T-helper 17 cell (primary cell): ENCODE measurements at places on chromosomes 5 and 9. TPM values are rescaled to one million over a fixed set of nuclear protein-coding genes. Genes with fewer than 3 reads are reported as not detected.

- no peak for DNase-seq
Measured at GRCh38 chr9:132293145-132293721, 61.6 kb downstream of the SETX start.

GRCh38 chr9:96172797-96173196 lies 129.2 kb downstream of the HSD17B3 start:
- DNase-seq = no peak

GRCh38 chr9:117247266-117247665 lies 167.6 kb downstream of the ASTN2 start:
- no peak for DNase-seq

DNA sequence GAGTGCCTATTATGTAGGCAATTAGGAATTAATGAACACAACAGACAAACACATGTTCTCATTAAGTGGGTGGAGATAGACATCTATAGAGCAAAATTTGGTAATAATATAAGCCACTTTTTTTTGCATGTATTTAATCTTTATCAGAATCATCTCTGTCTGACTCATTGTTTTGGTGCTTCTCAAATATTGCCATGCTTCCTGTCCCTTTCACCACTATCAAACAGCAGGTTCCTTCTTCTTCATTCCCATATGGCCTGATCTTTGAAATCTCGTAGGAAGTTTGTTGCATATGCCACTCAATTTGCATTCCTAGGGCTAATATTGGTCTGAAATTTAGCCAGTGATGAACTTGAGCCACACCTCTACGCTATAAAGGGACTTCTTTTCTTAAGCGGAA lies 128.9 kb upstream of the SPEF2 start:
- no peak for DNase-seq

- DNase-seq = no peak
Measured at GRCh38 chr9:4289411-4290326, 10.2 kb downstream of the GLIS3 start.

DNA sequence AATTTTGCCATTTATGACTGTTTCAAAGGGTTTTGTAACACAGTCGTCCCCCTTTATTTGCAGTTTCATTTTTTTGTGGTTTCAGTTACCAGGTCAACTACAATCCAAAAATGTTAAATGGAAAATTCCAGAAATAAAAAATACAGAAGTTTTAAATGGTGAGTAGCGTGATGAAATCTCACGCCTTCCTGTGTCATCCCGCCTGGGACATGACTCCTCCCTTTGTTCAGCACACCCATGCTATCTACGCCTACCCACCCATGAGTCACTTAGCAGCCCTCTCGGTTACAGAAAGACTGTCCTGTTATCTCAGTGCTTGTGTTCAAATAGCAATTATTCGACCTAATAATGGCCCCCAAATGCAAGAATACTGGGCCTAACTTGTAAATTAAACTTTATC lies 765.3 kb upstream of the ADAMTS16 start:
- DNase-seq = no peak

DNA sequence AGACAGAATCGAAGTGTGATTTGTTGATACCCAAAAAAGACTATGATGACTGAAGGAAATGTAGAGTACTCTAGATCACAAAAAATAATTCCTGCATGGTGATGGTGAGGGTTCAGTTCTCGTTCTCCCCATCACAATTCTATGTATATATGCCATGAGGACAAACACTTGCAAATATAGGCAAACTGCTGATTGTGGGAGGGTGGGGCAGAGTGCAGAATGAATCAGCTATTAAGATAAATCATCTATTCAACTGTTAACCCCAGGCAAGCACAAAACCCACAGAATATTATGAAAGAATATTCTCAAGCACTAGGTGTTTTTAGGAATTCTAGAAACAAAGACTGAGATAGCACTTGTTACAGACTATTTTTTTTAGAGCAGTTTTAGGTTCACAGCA lies 13.9 kb upstream of the UBLCP1 start:
- DNase-seq = no peak

DNA sequence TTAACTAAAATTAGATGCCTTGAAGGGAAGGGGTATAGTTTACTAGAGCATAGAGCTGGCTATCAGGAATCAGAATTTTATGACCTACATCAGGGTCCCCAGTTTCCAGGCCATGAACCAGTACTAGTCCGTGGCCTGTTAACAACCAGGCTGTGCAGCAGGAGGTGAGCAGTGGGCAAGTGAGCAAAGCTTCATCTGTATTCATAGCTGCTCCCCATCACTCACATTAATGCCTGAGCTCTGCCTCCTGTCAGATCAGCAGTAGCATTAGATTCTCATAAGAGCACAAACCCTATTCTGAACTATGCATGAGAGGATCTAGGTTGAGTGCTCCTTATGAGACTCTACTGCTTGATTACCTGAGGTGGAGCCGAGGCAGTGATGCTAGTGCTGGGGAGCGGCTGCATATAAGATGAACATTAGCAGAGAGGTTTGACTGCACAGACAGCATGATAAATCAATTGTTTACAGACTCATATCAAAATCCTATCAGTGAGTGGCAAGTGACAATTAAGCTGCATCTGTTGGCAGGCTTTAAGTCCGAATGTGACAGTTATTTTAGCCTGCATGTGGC lies 44.6 kb downstream of the TAF11L14 start:
- DNase-seq = no peak

- no peak for DNase-seq
Measured at GRCh38 chr9:6188466-6188865, 27.1 kb upstream of the IL33 start.

DNA sequence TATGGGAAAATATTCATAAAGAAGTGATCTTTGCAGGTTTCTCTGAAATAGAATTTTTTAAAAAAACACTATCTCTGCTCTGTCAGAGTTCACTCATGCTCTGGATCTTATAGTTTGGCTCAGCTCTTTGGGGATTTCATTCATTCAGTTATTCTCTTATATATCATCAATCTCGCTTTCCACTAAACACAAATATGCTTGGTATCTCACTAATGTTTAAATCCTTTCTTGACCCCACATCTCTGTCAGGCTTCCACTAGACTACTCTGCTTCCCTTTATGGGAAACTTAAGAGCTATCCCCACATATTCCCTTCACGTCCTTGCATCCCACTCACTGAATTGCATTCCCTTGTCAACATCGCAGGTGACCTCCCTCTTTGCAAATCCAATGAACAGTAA lies 396.1 kb downstream of the ENC1 start:
- DNase-seq = no peak

- no peak for DNase-seq
Measured at GRCh38 chr5:107876261-107876660, 205.5 kb upstream of the EFNA5 start.

GRCh38 chr5:39933061-39933460 lies 508.3 kb upstream of the DAB2 start:
- DNase-seq = no peak

DNA sequence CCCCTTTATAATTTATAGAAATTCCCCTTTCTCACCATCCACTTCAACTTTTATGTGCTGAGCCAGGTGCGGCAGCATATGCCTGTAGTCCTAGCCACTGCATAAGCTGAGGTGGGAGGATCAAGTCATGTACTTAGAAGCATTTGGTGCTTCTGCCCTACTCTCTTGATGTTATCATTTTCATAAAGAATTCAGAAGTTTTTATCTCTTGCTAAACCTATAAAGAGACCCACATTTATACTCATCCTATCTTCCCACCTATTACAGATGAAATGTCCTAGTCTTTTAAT lies 18.5 kb downstream of the HMMR start:
- DNase-seq = no peak

GRCh38 chr5:9538504-9538903 lies 7.4 kb downstream of the SEMA5A start:
- DNase-seq = no peak

GRCh38 chr5:94613583-94613982 lies 4.8 kb downstream of the KIAA0825 start:
- no peak for DNase-seq

GRCh38 chr9:98964201-98964600 lies 20.5 kb downstream of the COL15A1 start:
- DNase-seq = no peak

DNA sequence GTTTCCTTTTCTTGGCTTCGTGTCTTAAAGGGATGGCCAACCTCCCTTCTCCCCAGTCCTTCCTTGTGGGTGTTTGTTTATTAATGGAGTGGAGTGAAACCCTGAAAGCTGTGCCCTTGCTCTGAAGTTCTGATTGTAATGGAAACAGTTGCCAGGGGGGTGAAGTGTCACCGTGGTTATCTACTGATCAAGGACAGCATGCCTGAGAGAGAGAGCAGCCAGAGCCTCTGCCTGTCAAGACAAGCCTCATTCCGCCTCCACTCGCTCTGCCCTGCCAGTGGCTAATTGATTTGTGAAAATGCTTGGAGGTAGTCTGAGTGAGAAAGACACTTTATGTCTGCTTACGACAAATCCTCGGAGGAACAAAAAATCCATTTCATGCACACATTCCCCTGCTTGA lies 143.7 kb upstream of the SLC30A5 start:
- DNase-seq = no peak

GRCh38 chr9:116632990-116633838 lies 53.9 kb upstream of the TRIM32 start:
- no peak for DNase-seq

DNA sequence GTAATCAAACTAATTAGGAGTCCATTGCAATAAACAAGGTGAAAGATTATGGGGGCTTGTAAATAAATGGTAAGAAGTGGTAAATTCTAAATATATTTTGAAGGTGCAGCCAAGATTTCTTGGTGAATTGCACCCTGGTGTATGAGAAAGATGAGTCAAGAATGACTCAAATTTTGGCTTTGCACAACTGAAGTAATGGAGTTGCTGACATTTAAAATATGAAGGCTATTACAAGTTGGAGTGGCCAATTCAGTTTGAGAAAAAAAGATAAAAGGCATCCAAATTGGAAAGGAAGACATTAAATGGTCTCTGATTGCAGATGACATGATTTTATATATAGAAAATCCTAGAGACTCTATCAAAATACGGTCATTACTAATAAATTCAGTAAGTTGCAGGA lies 2330.6 kb downstream of the MAT2B start:
- DNase-seq = no peak

DNA sequence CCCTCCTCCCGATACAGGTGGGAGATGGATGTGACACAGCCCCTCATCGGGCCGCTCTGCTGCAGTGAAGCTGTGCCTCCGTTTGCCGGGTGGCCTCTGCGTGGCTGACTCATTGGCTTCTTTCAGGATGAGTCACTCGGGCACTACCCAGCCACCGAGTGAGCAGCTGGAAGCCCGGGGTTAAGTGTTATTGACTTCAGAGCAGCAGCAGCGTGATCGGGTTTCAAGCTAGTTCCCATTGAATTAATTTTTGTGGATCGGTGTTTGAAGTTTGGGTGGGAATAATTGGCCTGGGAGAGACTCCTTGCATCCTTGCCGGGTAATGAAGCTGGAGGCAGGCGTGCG lies 266.4 kb upstream of the IRX4 start:
- DNase-seq = no peak

DNA sequence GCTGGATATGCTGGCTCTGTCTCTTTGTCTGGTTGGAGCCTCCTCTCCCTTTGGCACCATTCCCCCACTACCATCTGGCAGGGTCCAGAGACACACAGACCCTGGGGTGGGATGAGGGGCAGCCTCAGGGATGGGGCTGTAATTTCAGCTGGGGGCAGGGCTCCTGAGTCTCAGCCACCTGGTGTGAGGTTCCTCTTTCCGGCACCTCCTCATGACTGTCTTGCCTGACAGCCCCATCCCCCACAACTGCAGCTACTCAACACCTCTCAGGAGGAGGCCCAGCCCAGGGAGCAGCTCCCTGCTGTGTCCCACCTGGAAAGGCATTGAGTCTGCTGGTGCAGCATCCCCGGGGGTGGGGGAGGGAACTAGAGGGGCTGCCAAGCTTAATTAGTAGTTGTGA lies 11.7 kb upstream of the RPS14 start:
- no peak for DNase-seq

DNA sequence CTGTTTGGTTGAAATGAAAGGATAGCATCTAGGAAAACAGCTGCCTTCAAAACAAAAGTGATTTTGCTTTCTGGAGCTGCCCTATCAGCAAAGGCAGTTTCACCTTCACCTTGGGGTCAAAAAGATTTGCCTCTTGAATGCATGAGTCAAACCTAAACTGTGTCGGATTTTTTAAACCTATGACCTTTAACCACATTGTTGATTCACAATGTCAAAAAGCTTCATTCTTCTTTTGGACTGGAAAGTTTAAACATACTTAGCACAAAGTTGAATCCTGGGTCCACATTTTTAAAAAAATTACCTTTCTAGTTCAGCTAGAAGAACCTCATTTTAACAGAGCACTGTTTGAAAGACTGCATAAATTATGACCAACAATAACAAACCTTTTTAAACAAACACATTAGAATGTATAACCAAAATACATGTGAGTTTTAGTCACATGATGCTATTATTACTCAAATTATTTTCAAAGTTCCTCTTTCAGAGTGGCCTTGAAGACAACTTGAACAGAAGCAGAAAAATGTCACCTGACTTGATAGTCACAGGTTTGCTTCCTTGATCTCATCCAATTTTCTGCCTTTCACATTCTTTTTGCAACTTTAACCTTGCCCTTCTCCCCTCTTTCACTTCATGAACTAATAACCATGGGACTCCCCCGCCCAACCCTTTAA lies 109.7 kb upstream of the LHFPL2 start:
- DNase-seq = no peak

GRCh38 chr5:9188956-9189355 lies 356.9 kb downstream of the SEMA5A start:
- no peak for DNase-seq

GRCh38 chr9:76020652-76021051 lies 130.2 kb downstream of the PCSK5 start:
- DNase-seq = no peak

GRCh38 chr5:77155179-77155785 lies 55.2 kb upstream of the PDE8B start:
- no peak for DNase-seq

DNA sequence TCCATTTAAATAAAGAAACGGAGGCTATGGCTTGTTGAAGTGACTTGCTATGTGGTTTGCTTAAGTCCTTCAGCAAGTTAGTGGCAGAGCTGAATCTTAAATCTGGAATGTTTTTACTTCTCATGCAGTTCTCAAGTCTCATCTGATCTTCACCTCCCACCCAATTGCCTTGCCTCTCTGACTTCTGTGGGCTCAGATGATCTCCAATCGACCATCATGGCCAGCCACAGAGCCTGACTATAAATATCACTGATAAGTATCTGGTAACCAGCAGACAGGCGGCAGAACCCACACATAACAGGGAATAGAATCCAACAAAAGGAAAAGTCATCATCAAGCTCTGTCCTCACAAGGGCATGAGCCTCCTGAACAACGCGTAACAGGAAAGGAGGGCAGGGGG lies 149.9 kb downstream of the FAM114A2 start:
- no peak for DNase-seq

Gene MEIKIN
- 0.77 TPM for total RNA-seq

Gene OBP2B
- not detected for total RNA-seq

Gene AFAP1L1
- 0.52 TPM for total RNA-seq

Gene PCDHGC4
- total RNA-seq = not detected

Gene PITX1
- not detected for total RNA-seq

Gene SLF1
- 8.1 TPM for total RNA-seq

Gene AGXT2
- not detected for total RNA-seq

Gene SLC9A3
- total RNA-seq = 1.1 TPM

Gene PCDHGA2
- total RNA-seq = not detected

Gene EIF4EBP3
- 14.0 TPM for total RNA-seq

Gene SHC3
- not detected for total RNA-seq

Gene HK3
- total RNA-seq = 4.6 TPM
